ENCODE measurements at places on chromosomes 3 and 15.

GRCh38 chr3:31714495-31715280 lies 182.0 kb downstream of the STT3B start:
- DNase-seq, result no peak

DNA sequence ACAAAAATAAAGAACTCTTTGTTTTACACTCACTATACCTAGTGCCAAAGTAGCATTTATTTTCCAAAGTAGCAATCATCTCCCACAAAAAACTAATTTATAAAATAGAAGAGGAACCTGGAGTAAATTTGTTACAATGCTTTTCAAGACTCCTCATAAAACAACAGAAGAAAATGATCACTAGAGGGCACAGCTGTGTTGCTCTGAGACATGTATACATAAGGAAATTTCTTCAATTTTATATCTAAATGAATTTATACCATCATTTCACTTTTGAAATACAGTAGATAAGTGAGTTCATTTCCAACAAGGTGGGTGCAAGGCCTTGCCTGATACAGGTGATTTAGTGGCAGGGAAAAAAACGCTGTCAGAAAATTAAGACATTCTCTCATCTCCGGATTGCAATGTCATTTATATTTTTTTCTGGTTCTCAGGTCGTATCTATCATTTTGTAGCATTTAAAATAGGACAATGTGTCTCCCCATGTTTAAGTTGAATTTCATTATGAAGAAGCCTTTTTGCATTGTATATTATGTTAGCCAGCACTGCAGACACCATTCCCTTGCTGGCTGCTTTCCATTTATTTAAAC lies 25.3 kb upstream of the ARHGEF26 start:
- DNase-seq, result no peak

DNA sequence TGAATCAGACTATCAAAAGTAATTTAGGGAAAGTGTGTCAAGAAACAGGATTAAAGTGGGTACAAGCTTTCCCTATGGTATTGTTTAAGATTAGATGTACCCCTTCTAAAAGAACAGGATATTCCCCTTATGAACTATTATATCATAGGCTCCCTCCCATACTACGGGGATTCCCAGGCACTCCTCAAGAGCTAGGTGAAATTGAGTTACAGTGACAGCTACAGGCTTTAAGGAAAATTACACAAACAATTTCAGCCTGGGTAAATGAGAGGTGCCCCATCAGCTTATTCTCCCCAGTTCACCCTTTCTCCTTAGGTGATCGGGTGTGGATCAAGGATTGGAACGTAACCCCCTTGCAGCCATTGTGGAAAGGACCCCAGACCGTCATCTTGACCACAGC lies 240.8 kb upstream of the CNTN6 start:
- no peak for DNase-seq

DNA sequence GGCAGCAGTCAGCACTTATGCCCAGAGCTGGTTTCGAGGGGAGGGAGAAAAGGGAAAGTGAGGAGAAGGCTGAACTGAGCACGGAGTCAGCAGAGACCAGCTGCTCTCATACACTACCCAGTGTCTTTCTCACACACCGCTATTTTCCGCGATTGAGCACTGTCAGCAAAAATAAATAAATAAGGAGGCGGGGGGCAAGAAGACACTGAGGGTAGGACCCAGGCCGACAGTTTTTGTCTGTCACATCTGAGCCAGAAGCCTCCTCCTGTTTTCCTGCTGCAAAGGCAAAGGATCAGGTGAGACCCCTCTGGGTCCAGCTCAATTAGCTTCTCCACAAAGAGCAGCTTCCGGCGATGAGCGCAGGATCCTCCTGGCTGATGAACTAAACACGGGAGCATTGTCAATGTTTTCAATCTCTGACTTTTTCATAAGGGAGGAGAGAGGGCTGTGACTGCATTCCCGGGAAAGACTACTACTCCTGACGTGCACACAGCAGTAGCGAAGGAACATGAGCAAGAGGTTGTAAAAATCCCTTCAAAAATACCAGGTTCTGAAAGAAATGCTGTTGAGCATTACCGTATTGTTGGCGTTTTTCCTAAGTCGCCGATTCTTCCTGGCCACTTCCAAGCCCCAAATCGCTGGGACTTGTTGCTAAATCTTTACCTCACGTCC lies 1.3 kb downstream of the FRMD5 start:
- no peak for DNase-seq

- no peak for DNase-seq
These were observed 216.9 kb upstream of the DCBLD2 start for GRCh38 chr3:99118381-99118780.

- DNase-seq, result no peak
These were observed 13.9 kb downstream of the CSRNP1 start for GRCh38 chr3:39139442-39139841.

- no peak for DNase-seq
These were observed 9.0 kb upstream of the LRRFIP2 start for GRCh38 chr3:37183375-37183831.

GRCh38 chr3:125552401-125552800 lies 32.4 kb upstream of the SNX4 start:
- DNase-seq, result no peak

DNA sequence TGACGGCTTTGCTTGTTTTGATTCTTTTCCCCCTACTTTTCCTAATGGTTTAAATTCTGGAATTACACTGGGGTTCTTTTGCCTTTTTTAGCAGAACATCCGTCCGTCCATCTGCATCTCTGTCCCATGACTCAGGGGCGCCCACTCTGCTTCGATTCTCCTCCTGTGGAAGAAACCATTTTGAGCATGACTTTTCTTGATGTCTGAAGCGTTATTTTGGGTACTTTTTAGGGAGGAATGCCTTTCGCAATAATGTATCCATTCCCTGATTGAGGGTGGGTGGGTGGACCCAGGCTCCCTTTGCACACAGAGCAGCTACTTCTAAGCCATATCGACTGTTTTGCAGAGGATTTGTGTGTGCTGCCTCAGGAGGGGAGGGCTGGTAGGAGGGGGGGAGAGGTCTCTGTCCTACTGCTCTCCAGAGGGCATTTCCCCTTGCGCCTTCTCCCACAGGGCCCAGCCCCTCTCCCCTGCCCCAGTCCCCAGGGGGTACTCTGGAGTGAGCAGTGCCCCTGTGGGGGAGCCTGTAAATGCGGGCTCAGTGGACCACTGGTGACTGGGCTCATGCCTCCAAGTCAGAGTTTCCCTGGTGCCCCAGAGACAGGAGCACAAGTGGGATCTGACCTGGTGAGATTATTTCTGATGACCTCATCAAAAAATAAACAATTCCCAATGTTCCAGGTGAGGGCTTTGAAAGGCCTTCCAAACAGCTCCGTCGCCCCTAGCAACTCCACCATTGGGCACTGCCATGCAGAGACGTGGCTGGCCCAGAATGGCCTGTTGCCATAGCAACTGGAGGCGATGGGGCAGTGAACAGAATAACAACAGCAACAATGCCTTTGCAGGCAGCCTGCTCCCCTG lies 19.5 kb upstream of the BSN start:
- no peak for DNase-seq

GRCh38 chr15:28994831-28995596 lies 109.2 kb downstream of the APBA2 start:
- no peak for DNase-seq
